ENCODE measurements at places on chromosomes 12 and 14. TPM values are rescaled to one million over a fixed set of nuclear protein-coding genes. Genes with fewer than 3 reads are reported as not detected.

GRCh38 chr12:61854902-61855301 is 405.3 kb upstream of the USP15 start:
- H3K27me3 ChIP-seq, result no peaks in the 10 kb centered on the region
- no peaks in the 10 kb centered on the region for H3K36me3 ChIP-seq
- no peaks in the 10 kb centered on the region for H3K4me1 ChIP-seq
- H3K27ac ChIP-seq, result no peak overlapping the region

DNA sequence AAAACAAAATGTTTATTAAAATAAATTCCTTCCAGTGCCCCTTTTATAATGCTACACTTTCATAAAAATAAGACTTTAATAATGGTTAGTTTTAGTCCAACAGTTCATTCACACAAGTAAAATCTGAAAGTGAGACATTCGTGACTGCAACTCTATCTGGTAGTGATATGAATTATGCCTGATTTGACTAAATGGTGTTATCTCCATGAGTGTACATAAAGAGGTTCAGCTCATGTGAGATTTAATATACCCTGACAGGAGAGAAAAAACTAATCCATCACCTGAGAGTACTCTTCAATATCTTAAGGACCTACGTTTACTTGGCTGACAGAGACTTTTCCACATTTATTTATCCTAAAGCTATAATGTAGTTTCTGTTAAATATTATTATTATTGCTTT is 34.0 kb downstream of the ERO1A start:
- H3K36me3 ChIP-seq, result peaks cover 41% of the 10 kb centered on the region
- H3K4me3 ChIP-seq, result no peak overlapping the region
- no peaks in the 10 kb centered on the region for H3K4me1 ChIP-seq
- DNase-seq, result no peak
- H3K27ac ChIP-seq, result no peak overlapping the region
- no peaks in the 10 kb centered on the region for H3K27me3 ChIP-seq

GRCh38 chr14:74255281-74255680 is 16.0 kb downstream of the VSX2 start:
- DNase-seq, result no peak

DNA sequence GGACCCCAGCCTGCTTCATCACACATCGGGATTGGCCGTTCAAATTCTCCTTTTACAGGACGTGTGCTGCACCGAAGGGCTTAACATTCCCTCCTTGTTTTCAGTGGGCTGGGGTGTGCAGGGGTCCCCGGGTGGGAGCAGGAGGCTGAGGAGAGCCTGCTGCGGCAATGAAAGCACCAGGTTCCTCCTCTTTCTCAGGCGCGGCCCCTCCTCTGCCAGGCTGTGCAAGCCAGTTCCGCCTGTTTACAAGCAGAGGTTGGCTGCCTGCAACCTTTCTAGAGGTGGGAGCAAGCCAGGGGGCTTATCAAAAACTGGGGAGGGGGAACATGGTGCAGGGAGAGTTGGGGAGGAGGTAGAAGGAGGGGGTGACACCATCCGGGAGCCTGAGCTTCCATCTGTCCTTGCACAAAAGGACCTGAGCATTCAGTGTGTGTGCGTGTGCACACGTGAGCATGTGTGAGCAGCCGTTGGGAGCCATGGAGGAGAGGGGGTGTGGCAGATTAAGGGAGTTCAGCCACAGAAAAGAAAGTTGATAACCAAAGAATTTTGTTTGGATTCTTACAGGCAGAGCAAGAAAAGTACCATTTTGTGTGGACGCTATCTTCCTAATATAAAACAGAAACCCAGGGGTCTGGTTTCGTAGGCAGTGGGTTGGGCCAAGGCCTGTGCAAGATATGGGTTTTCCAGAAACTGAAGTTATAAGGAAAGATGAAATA is 108.8 kb upstream of the RFLNA start:
- H3K27ac ChIP-seq, result no peak overlapping the region
- H3K36me3 ChIP-seq, result no peaks in the 10 kb centered on the region
- DNase-seq, result no peak
- no peaks in the 10 kb centered on the region for H3K4me1 ChIP-seq
- no peak overlapping the region for H3K4me3 ChIP-seq

- H3K27ac ChIP-seq, result no peak overlapping the region
- H3K36me3 ChIP-seq, result no peaks in the 10 kb centered on the region
- H3K4me1 ChIP-seq, result no peaks in the 10 kb centered on the region
- H3K4me3 ChIP-seq, result no peak overlapping the region
- DNase-seq, result no peak
Measured at GRCh38 chr14:98194821-98195220, 1077.2 kb downstream of the BCL11B start.

GRCh38 chr14:52266179-52266578 is 1.3 kb upstream of the PTGDR start:
- no peak for DNase-seq
- peaks cover 45% of the 10 kb centered on the region for H3K27me3 ChIP-seq
- H3K27ac ChIP-seq, result no peak overlapping the region
- H3K4me1 ChIP-seq, result peaks cover 43% of the 10 kb centered on the region
- H3K36me3 ChIP-seq, result no peaks in the 10 kb centered on the region
- H3K4me3 ChIP-seq, result no peak overlapping the region

DNA sequence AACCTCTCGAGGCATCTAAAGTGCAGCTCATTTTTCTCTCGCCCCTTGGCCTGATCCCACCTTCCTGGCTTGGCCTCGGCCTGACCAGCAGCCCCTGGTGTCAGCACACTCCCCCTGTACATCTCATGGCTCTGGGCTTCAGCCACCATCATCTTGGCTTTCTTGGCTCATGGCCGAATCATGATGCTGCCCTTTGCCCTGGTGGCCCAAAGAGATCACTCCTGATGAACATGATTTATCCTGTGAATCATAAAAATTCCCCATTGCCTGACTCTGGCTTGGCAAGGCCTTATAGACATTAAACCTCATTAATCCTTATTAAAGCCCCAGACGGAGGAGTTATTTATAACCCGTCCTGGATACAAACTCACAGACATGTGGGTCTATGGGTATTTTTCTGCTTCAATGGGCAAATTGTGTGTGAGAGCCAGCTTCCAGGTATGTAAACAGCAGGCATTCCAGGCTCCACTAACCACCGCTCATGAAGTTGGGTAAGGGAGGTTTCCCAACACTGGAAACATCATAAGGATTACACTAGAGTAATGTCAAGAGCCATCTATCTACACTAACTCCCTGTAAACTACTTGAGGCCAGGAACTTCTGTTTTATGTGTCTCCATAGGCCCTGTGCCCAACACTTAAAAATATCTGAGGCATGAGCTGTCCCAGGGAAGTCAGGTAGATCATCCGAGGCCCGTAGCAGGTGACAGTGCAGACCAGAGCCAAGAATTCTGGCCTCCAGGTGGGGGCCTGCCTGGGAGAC is 171.2 kb downstream of the TTC8 start:
- peaks cover 24% of the 10 kb centered on the region for H3K27me3 ChIP-seq
- no peak overlapping the region for H3K4me3 ChIP-seq
- H3K36me3 ChIP-seq, result no peaks in the 10 kb centered on the region
- no peaks in the 10 kb centered on the region for H3K4me1 ChIP-seq
- no peak overlapping the region for H3K27ac ChIP-seq

The MDP1 gene
- total RNA-seq, result 16.3 TPM

The PMEL gene
- total RNA-seq, result not detected

GRCh38 chr12:2076196-2076570 is 23.4 kb downstream of the CACNA1C start:
- peaks cover 2% of the 10 kb centered on the region for H3K36me3 ChIP-seq
- no peak for DNase-seq
- no peak overlapping the region for H3K4me3 ChIP-seq

The CARMIL3 gene
- total RNA-seq, result 3.9 TPM

The MYH6 gene
- not detected for total RNA-seq

DNA sequence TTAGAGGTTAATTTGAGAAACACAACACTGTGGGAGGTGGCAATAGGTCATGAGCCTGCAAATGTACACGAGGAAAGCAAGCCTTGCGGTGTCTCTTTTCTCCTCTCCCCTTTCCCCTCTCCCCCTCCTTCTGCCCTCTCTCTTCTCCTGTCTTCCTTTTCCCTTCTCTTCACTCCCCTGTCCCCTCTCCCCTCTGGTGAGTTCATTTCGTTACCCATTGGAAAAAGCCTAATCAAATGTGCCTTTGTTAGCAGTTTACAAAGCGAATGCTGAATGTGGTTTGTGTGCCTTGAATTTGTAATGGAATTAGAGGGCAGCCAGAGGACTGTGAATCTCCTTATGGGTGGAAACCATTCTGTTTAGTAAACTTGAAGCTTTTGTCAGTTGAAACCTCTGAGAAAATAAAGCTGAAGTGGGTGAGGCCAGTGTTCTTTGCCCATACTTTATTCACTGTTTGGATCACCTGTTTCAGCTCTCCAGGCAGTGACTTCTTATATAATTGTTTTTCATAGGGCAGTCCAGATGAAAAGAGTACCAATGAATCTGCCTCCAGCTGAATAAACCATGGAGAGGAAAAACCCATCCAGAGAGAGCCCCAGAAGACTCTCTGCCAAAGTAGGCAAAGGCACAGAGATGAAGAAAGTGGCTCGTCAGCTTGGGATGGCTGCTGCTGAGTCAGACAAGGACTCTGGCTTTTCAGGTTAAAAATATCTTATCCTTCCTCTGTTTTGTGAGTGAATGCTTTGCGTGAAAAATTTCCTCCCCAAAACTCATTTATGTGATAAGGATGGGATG is 7.3 kb downstream of the CIPC start:
- DNase-seq, result no peak
- peaks cover 56% of the 10 kb centered on the region for H3K36me3 ChIP-seq
- H3K4me3 ChIP-seq, result no peak overlapping the region
- H3K4me1 ChIP-seq, result peaks cover 49% of the 10 kb centered on the region

DNA sequence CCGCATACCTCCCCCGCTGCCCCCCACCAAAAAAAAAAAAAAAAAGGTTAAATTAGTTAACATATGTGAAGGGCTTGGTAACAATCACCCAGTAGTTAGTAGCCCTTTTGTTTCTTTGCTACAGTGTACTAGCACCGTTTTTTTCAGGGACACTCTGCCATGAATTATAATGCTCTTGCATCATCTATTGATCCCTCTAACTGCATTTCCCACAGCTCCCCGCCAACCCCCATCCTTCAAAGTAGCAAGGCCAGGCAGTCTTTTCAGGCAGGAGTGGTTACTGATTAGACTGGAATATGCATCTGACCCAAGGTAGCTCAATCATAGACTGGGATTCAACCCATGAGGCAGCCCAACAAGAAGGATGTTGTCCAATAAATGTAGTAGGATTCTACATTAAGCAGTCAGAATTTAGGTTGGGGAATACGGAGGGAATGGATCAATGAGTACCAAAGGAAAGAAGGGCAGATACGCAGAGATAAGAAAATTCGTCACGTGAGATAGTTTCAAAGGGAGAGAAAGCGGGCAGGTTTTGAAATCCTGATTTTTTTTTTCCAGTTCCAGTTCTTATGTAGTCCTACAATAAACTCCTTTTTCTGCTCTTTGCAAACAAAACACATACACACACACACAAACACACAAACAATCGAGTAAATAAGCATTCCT is 39.8 kb upstream of the CRACR2A start:
- peaks cover 6% of the 10 kb centered on the region for H3K36me3 ChIP-seq
- no peak overlapping the region for H3K27ac ChIP-seq
- H3K4me1 ChIP-seq, result no peaks in the 10 kb centered on the region
- H3K4me3 ChIP-seq, result no peak overlapping the region
- H3K27me3 ChIP-seq, result no peaks in the 10 kb centered on the region

The ADAMTS20 gene
- not detected for total RNA-seq

The TMPO gene
- 115 TPM for total RNA-seq

GRCh38 chr12:31897781-31898503 is 61.3 kb upstream of the RESF1 start:
- H3K4me1 ChIP-seq, result peaks cover 63% of the 10 kb centered on the region
- H3K4me3 ChIP-seq, result peak overlapping the region; percentile 71
- H3K27me3 ChIP-seq, result no peaks in the 10 kb centered on the region
- DNase-seq, result no peak

The NFE2 gene
- not detected for total RNA-seq

GRCh38 chr12:127400221-127400620 is 866.7 kb upstream of the TMEM132C start:
- H3K4me1 ChIP-seq, result no peaks in the 10 kb centered on the region
- H3K4me3 ChIP-seq, result no peak overlapping the region
- DNase-seq, result no peak
- H3K36me3 ChIP-seq, result no peaks in the 10 kb centered on the region
- no peaks in the 10 kb centered on the region for H3K27me3 ChIP-seq

DNA sequence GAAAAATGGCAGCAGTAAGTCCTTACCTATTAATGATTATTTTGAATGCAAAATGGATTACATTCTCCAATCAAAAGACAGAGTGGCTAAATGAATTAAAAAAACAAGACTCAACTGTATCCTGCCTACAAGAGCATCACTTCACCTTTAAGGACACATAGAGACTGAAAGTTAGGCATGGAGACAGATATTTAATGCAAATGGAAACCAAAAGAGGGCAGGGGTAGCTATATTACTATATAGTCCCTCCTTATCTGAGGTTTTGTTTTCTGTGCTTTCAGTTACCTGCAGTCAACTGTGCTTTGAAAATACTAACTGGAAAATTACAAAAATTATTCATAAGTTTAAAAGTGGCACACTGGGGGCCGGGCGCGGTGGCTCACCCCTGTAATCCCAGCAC is 17.2 kb downstream of the NECAP1 start:
- no peaks in the 10 kb centered on the region for H3K4me1 ChIP-seq
- no peak overlapping the region for H3K27ac ChIP-seq
- DNase-seq, result no peak
- no peaks in the 10 kb centered on the region for H3K27me3 ChIP-seq
- H3K36me3 ChIP-seq, result peaks cover 56% of the 10 kb centered on the region
- H3K4me3 ChIP-seq, result no peak overlapping the region

The SLC7A7 gene
- 33.7 TPM for total RNA-seq

DNA sequence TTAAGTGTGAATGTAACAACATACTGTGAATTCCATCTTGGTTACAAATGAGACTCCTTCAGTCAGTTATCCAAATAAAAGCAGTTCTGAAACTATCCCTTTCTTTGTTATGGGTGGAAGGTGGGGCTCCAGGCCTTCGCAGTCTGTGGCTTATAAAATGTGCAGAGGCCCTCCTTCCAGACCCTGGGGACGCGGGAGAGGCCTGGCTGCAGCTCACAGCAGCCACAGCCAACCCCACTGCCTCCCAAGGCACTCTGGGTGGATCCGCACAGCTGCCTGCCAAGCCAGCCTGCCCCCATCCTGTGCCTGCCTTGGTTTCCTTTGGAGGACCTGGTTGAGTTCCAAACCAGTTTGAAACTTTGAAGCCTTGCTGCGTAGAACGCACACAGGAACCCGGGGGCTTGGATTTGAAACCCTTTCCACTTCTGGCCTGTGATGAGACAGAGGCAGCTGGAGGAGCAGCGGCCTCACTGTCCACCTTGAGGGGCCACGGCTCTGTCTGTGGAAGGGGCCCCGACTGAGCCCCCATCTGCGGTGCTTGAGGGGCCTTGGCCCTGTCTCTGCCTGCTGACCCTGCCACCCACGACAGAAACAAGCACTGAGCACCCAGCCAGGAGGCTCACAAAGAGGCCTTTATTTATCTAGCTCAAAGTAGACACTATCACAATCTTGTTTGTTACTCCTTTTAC is 30.4 kb downstream of the CCNK start:
- peaks cover 54% of the 10 kb centered on the region for H3K36me3 ChIP-seq
- H3K4me3 ChIP-seq, result no peak overlapping the region
- H3K27ac ChIP-seq, result no peak overlapping the region

The C1QL4 gene
- total RNA-seq, result not detected

The RD3L gene
- total RNA-seq, result not detected

The GPR65 gene
- 13.7 TPM for total RNA-seq

GRCh38 chr14:61089126-61089750 is 108.2 kb downstream of the SLC38A6 start:
- no peaks in the 10 kb centered on the region for H3K27me3 ChIP-seq
- H3K27ac ChIP-seq, result no peak overlapping the region
- H3K4me1 ChIP-seq, result peaks cover 16% of the 10 kb centered on the region
- no peak overlapping the region for H3K4me3 ChIP-seq

GRCh38 chr14:69699748-69700303 is 67.1 kb upstream of the SRSF5 start:
- no peak overlapping the region for H3K27ac ChIP-seq
- peaks cover 15% of the 10 kb centered on the region for H3K36me3 ChIP-seq
- H3K4me1 ChIP-seq, result peaks cover 95% of the 10 kb centered on the region
- no peaks in the 10 kb centered on the region for H3K27me3 ChIP-seq
- DNase-seq, result no peak

The ABCD4 gene
- total RNA-seq, result 78.4 TPM
